Activated naive CD4-positive, alpha-beta T cell treated with Interleukin-2 at 50 U/mL for 16 hours (primary cell): ENCODE measurements at places on chromosomes 1 and 21.

- DNase-seq: no peak
Measured at GRCh38 chr1:175887981-175888428, 144.6 kb upstream of the TNR start.

- no peak for DNase-seq
Measured at GRCh38 chr1:54949053-54949452, 31.4 kb upstream of the TMEM61 start.

DNA sequence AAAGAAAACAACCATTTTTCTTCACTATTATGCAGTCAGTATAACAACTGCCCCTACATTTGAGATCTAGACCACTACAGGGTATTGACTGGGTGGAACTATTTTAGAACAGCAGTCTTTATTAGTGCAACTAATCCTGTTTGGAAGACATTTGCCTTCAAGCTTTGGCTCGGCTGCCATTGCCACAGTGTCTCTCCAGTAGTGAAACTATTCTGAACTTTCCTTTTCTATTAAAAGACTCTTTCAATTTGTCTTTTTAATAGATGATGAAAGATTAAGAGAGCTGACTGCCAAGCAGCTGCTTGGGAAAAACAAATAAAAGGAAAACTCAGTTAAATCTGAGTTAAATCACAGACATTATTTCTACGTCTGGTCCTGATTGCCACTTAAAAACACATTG is 49.3 kb downstream of the LPGAT1 start:
- no peak for DNase-seq

DNA sequence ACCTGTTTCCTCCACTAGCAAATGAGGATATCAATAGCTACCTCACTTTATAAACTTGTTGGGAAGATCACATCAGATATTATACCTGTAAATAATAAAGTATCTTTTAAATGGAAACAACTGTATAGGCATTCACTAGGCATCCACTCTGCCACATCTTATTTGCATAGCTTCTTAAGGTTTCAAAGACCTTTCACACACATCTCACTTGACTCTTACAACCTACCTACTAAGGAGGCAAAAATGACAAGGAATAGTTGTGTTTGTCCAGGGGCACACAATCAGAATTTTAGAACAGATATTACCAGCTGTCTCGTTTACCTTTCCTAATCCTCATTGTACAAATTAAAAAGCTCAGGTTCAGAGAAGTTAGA is 51.5 kb downstream of the VANGL2 start:
- no peak for DNase-seq

GRCh38 chr21:15138490-15138889 is 73.7 kb upstream of the NRIP1 start:
- no peak for DNase-seq

- DNase-seq: no peak
Measured at GRCh38 chr1:82567348-82567747, 766.6 kb downstream of the ADGRL2 start.
